ENCODE measurements at places on chromosomes 3 and 15.
A peak's percentile ranks its signal among the peaks of the same experiment; 100 is the strongest.

GRCh38 chr3:63037116-63037515, 161.9 kb upstream of the CADPS start:
- no peak for DNase-seq

DNA sequence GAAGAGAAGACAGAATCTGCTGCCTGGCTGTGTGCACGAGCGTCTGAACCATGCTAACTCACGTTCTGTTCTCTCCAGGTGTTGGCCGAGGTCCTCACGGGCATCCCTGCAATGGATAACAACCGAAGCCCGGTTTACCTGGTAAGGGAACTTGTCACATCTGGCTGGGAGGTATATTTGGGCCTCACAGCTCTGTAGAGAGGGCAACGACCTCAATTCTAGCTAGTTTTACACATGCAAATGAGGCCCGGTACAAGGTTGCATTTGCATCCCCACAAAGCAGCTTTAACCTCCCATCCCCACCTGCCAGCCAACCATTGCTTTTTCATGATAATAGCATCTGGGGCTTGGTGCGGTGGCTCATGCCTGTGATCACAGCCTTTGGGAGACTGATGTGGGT, 22.0 kb upstream of the TATDN2 start:
- no peak for DNase-seq

- DNase-seq = no peak
Observed at GRCh38 chr3:182981038-182981380, 671 bp upstream of the DCUN1D1 start.

DNA sequence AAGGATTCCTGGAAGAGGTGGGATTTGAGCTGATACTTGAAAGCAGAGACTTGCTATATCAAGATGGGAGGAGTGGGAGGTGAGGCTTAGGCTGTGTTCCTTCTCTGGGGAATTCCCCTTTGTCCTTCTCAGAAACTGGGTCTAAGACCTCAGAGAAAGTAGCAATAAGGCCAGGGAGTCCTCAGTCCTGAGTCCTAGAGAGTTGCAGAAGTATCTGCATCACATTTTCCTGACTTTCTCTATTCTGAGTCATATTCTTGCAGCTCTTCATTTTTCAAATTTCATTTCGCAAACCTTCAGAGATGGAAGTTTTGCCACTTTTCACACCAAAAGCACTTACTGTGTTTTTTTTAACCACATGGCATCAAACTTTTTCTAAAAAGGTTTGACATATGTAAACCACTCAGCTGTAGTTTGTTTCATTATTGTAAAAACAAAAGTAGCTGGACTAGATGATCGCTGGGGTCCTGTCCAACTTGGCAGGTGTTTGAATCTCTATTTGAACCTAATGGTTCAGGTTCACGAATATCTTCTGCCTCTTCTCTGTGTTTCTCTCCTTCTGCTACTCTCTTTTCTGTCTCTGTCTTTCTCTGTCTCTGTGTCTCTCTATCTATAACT, 21.3 kb downstream of the COLQ start:
- peak; percentile 29 for DNase-seq

DNA sequence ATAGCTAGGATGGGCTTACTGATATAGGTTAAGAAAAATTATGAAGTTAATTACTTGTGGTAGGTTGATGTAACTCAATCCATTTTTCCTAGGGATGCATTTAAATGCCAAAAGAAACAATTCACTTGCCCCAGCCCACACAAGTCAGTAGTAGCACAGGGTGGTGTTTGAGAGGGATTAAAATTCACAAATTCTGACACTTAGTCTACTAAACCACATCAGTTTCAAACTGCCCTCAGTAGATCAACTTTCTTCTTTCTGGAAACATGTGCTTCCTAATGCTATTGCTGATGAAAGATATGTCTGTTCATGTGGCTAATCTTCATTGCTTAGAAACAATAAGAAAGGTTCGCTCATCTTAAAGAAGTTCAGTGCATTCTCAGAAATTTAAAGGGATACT, 160.6 kb downstream of the EPHA3 start:
- DNase-seq = no peak

DNA sequence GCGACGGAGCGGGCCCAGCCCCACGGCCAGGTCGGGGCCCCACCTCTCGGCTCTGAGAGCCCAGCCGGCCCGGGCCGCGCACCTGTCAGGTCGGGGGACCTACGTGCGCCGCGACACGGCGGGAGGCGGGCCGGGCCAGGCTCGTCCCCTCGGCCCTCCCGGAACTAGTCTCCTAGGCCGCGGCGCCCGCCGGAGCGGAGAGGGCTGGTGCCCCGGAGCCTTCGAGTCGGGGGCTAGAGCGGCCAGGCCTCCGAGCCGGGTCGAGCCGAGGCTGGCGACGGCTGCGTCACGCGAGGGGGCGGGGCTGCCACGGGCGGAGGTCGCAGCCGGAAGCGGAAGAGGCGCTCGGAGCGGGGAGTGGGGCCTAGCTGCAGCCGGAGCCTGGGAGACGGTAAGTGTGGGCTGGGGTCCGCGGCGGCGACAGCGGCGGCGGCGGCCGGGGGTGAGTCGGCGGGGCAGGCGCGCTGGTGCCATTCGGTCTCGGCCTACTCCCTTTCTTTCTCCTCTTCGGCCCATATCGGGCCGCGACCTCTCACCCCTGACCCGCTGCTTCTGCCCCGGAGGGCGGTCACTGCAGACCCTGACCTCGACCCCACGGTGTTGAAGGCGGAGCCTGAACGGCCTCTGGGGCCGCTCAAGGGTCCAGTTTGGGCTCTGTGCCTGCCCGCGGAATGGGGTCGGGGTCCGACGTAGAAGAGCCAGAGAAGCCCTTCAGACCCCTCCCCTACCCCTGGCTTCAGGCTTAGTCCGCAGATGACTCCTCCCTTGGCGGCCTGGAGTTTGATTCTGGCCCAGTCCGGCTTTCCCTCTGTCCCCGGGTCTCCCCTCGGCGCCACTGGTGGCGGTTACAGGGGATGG, at the start of gene CLK3:
TSS of gene CLK3 (plus strand) at position 329 of the 858 bp plus-strand sequence. CDS start 3,361 bp downstream, outside the sequence.
- DNase-seq = peak; percentile 97

GRCh38 chr3:180881065-180881801, 31.2 kb upstream of the FXR1 start:
- DNase-seq = no peak

DNA sequence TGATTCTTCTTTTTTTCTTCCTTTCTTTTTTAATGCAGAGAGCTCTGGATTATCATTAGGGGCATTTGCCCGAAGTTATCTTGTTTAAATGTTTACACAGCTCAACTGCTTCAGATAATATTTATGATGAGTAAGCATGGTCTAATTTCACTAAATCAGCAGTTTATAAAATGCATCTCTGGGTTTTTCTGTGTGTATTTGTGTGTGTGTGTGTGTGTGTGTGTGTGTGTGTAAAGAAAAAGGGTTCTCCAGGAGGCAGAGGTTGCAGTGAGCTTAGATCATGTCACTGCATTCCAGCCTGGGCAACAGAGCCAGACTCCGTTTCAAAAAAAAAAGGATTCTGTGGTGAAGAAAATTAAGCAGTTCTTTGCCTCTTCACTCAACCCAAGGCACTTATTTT, 25.9 kb upstream of the TNFSF10 start:
- DNase-seq = no peak

GRCh38 chr3:31288641-31289100, 244.1 kb upstream of the STT3B start:
- no peak for DNase-seq

- DNase-seq = no peak
Observed at GRCh38 chr3:150247441-150247840, 160.7 kb upstream of the TSC22D2 start.

GRCh38 chr3:24100696-24101402, 155.8 kb downstream of the NR1D2 start:
- no peak for DNase-seq

- DNase-seq = no peak
Observed at GRCh38 chr15:77645602-77646001, 12.9 kb upstream of the LINGO1 start.

GRCh38 chr3:150248888-150249681, 159.0 kb upstream of the TSC22D2 start:
- DNase-seq = no peak

GRCh38 chr15:89400116-89400781, 65.6 kb upstream of the POLG start:
- no peak for DNase-seq

DNA sequence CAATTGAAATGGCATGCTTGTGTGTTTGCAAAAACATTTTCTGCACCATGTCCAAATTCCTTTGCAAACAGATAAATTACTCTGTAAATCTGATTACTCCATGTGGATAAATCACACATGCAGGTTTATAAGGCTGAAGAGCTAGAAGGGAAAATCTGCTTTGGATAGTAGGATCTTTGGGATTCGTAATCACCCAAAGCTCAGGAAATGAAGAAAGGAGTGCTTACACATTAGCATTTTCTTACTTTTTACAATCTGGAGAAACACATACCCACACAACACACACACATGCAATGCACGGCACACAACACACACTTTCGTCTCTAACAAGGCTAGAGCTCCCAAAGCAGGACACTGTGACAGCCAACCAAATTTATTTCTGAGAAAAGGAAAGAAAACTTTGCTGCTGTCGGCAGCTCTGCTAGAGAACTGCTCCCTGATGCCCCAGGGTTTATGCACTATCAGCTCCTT, 2.1 kb downstream of the LSAMP start:
- no peak for DNase-seq

GRCh38 chr15:86444527-86444926, 364.9 kb downstream of the AGBL1 start:
- DNase-seq = no peak

GRCh38 chr3:88195951-88196434, 46.2 kb downstream of the C3orf38 start:
- no peak for DNase-seq

DNA sequence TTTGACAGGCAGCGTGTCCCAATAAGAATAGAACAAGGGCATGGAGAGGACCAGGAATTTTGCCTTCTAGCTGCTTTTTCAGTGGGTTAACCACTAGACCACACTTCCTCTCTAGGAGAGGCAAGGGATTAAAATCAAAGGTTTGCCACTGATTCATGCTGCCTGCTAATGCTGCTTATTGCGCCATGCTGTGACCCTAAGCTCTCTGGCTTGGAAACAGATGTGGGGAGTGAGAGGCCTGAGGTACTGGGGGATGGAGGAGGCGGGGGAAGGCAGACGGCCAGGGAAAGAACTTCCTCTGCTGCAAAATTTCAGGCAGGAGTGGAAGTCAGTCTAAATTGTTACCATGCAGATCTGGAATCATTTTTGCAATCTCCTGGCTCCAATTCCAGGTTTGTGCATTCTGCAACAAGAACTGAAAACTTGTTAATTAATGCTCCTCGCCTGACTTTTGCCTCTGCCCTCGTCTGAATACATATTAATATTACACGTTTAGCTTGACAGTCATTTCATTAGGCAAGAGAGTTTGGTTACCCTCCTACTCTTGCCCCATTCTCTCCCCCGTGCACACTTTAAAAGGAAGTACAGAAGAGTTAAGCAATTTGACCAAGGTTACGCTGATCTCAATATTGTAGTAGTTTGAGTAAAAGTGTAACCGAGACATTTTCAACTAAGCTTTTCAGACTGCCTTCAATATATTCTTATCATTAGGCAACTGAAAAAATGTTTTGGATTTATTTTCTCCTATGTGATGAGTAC, 121.7 kb upstream of the SPRED1 start:
- DNase-seq = no peak

- no peak for DNase-seq
Observed at GRCh38 chr3:44870375-44871061, 3.9 kb upstream of the TGM4 start.

- no peak for DNase-seq
Observed at GRCh38 chr15:55239440-55240124, 42.8 kb upstream of the RSL24D1 start.

- DNase-seq = no peak
Observed at GRCh38 chr3:13042127-13042701, 31.0 kb downstream of the IQSEC1 start.

DNA sequence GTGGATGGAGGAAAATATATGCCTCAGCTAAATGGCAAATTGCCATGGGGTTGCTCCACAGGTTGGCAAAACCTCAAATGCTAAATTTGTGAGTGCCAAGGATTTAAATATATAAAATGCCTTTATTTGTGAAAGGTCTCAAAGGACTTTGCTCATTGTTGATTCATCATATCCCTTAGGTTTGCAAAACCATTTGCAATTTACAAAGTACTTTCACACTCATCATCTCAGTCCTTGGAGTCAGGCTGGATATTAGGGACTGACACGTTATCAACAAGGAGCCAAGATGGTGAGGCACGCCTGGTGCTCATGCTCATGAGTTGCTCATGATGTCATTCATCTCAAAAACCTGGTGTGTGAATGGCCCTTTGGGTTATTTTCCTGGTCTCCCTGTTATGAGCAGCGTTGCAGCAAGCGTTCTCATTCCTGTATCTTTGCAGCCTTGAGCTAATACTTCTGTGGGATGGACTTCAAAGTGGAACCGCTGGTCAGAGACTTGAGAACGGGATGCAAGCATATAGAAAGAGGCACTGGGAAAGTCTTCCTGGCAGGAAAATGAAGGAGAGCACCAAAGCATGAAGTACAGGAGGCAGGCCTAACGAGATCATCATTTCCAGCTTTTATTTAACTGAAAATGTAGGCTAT, 66.0 kb downstream of the MYO1E start:
- DNase-seq = no peak

GRCh38 chr3:126478581-126479310, 3.1 kb upstream of the ZXDC start:
- no peak for DNase-seq

GRCh38 chr3:58334013-58334321, 1.3 kb downstream of the PXK start:
- DNase-seq = no peak
